Naive thymus-derived CD8-positive, alpha-beta T cell (primary cell): ENCODE measurements at places on chromosomes 7 and 10. TPM values are rescaled to one million over a fixed set of nuclear protein-coding genes. Genes with fewer than 3 reads are reported as not detected.

GRCh38 chr7:26381476-26382353, 90.1 kb downstream of the SNX10 start:
- peaks cover 33% of the 10 kb centered on the region for H3K27me3 ChIP-seq
- peaks cover 4% of the 10 kb centered on the region for H3K4me1 ChIP-seq
- DNase-seq: no peak
- no peaks in the 10 kb centered on the region for H3K36me3 ChIP-seq
- H3K27ac ChIP-seq: no peak overlapping the region
- no peak overlapping the region for H3K4me3 ChIP-seq

GRCh38 chr7:70730451-70731110, 401.4 kb upstream of the GALNT17 start:
- H3K27ac ChIP-seq: no peak overlapping the region
- H3K4me3 ChIP-seq: no peak overlapping the region
- no peak for DNase-seq
- no peaks in the 10 kb centered on the region for H3K36me3 ChIP-seq

DNA sequence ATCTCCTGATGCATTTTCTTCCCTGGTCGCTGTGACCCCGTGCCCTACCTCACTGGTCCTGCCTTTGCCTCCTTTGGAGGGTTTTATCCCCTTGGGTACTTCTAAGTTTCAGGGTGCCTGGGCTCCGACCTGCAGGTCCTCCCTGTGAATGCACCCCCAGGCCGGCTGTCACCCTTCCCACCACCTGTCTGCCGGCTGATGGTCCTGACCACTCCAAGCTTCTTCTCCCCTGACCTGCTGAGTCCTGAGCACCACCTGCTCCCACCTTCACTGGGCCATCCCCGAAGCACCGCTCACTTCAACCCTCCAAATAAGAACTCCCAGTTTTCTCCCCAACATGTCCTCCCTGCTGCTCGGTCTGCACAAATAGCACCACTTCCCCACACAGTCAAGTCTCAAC, 33.4 kb downstream of the TNS3 start:
- H3K4me1 ChIP-seq: no peaks in the 10 kb centered on the region
- no peak overlapping the region for H3K4me3 ChIP-seq
- H3K36me3 ChIP-seq: no peaks in the 10 kb centered on the region
- DNase-seq: no peak
- no peak overlapping the region for H3K27ac ChIP-seq

FAM20C gene
- total RNA-seq: 0.66 TPM

NUDT1 gene
- total RNA-seq: 17.1 TPM

GRCh38 chr10:29199339-29199738, 89.5 kb upstream of the LYZL1 start:
- H3K36me3 ChIP-seq: peaks cover 8% of the 10 kb centered on the region
- no peak overlapping the region for H3K27ac ChIP-seq
- no peak overlapping the region for H3K4me3 ChIP-seq
- H3K27me3 ChIP-seq: peaks cover 49% of the 10 kb centered on the region
- no peak for DNase-seq

DNA sequence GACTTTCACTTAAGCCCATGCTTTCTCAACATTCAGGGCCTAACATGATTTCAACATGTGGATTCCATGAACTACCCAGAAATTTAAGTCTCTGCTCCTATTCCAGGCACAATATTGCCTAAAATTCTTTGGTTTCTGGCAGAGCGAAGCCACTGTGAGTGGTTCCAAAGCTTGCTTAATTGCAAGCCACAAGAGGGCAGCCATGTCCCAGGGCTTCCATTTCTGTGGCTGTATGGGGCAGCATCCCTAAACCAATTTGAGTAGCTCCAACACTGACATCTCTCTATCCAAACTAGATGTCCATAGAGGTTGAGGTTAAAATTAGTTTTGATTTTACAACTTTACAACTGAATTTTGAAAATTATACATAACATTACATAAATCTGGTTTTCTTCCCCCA, 56.3 kb upstream of the MDFIC start:
- no peak for DNase-seq
- H3K4me3 ChIP-seq: no peak overlapping the region
- no peaks in the 10 kb centered on the region for H3K27me3 ChIP-seq
- H3K27ac ChIP-seq: no peak overlapping the region
- no peaks in the 10 kb centered on the region for H3K4me1 ChIP-seq

CADPS2 gene
- total RNA-seq: not detected

GRCh38 chr7:112157072-112157471, 49.1 kb downstream of the DOCK4 start:
- peaks cover 12% of the 10 kb centered on the region for H3K27me3 ChIP-seq
- no peak overlapping the region for H3K4me3 ChIP-seq
- no peaks in the 10 kb centered on the region for H3K36me3 ChIP-seq
- peaks cover 4% of the 10 kb centered on the region for H3K4me1 ChIP-seq

PEX1 gene
- total RNA-seq: 41.5 TPM

OPN1SW gene
- total RNA-seq: not detected

DNA sequence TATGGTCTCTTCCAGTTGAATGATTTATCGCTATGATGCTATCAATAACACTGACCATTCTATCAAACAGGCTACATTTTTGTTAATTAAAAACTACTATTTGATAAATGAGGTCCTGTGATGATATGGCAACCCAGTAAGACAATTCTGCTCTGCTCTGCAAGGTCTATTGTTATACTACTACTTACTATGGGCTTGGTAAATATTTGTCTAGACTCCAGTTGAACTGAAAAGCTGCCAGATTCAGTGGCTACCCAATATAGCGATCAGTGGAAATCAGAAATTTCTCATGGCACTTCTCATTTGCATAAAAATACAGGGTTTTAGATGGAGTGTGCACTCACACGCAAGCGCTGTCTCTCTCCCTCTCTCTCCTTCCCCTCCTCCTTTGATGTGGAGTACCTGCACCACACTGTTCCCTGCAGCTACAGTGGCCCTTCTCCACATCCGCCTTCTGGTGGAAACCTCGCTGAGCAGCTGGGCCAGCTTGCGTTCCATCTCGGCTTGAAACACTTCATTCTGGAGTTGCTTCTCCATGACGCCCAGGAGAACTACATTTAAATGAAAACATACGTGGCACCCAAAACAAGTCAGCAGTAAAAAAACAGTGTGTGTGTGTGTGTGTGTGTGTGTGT, 77.9 kb downstream of the KIAA1549 start:
- DNase-seq: peak; percentile 85
- H3K4me1 ChIP-seq: peaks cover 43% of the 10 kb centered on the region

FRAT1 gene
- 19.1 TPM for total RNA-seq

FAM24A gene
- total RNA-seq: not detected

GRCh38 chr10:24299578-24300260, 90.8 kb downstream of the KIAA1217 start:
- no peaks in the 10 kb centered on the region for H3K27me3 ChIP-seq
- H3K4me1 ChIP-seq: no peaks in the 10 kb centered on the region
- no peak for DNase-seq
- no peak overlapping the region for H3K4me3 ChIP-seq
- H3K27ac ChIP-seq: no peak overlapping the region

CPVL gene
- total RNA-seq: 0.70 TPM

NRG3 gene
- not detected for total RNA-seq

DNA sequence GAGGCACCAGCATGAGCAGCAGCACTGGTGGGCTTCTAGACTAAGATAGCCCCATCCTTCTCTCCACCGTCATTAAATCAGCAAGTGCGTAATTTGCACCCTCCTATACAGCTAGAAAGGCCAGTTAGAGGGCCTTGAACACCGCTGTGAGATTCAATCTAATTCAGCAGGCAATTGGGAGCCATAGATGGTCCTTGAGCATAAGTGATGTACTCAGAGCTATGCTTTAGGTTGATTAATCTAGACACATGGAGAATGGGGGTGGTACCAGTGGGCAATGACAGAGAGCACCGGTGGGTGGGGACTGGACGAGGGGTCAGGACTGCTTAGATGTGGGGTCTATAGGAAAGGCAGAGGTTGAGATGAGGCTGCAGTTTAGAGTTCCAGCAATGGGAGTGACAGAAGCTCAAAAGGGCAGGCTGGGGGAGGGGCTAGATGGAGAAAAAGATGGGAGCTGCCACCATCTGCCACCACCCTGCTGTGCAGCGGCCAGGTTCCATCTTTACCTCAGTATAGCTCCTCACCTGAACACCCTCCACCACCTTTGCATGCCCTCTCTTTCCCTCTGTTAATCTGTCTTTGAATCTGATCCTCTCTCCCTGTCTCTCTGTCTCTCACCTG, 87.3 kb downstream of the C10orf105 start:
- no peak for DNase-seq
- no peaks in the 10 kb centered on the region for H3K4me1 ChIP-seq
- no peak overlapping the region for H3K4me3 ChIP-seq
- no peaks in the 10 kb centered on the region for H3K36me3 ChIP-seq
- no peak overlapping the region for H3K27ac ChIP-seq

DNA sequence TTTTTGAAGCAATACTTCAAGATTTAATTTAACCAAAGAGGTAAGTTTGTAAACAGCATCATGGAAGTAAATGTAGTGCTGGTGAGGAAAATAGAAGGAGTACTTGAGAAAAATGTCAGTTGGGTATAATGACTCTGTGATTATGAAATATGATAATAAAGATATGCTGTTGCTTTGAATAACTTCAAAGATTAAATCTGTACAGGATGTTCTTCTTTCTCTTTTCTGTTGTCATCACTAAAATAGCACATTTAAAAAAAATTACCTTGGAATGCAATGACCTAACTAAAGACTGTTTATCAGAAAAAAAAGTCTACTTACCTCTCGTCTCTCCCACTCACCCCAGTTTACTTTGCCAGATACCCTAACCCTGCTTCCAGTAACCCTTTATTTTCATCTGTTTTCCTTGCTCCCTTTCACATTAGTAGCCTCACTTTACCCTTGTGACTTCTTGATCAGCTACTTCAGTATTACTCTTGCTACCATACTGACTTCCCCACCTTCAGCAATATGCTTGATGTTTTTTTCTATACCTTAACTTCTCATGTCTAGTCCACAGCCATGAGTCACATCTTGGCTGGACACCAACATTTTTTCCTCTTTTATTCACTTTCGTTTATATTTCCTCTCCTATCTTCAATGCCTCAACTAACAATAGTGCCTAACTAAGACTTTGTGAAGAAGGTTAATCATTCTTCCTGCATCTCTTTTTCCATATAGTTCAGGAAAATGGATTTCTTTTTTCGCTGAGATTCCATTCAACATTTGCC, 29.7 kb upstream of the TAS2R16 start:
- H3K27ac ChIP-seq: no peak overlapping the region
- peaks cover 10% of the 10 kb centered on the region for H3K36me3 ChIP-seq
- H3K4me3 ChIP-seq: no peak overlapping the region
- no peaks in the 10 kb centered on the region for H3K27me3 ChIP-seq
- DNase-seq: no peak
- no peaks in the 10 kb centered on the region for H3K4me1 ChIP-seq

GRCh38 chr10:17756557-17757217, 4.7 kb downstream of the TMEM236 start:
- no peak overlapping the region for H3K4me3 ChIP-seq
- H3K27ac ChIP-seq: no peak overlapping the region
- no peaks in the 10 kb centered on the region for H3K27me3 ChIP-seq
- H3K4me1 ChIP-seq: no peaks in the 10 kb centered on the region
- DNase-seq: no peak

DNA sequence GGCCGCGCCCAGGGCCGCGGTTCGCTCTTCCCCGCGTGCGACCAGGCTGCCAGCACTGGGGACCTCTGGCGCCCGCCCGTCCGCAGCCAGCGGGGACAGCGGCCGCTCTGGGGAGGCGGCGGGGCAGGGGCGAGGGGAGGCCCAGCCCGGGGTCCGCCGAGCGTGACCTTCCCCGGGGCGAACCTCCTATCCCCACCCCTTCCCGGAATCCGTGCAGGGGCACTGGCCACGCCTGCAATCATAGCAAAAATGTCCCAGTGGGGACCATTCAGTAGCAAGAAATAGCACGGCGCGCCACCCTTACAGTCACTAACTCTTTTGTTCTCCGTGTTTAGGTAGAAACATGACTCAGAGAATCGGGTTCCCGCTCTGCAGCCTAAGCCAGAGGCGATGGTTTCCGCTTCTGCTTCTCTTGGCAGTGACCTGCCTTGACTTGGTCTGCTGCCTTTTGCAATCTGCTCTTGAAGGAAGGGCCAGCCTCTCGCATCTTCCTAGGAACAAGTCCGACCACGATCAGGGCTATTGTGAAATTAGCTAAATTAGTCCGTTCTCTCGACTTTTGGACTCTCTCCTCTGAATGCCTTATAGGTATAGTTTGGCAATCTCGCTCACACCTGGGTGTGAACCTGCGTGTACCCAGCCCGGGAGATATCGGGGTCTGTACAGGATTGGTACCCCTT, 79.3 kb upstream of the ACBD5 start:
- H3K4me1 ChIP-seq: peaks cover 12% of the 10 kb centered on the region
- H3K4me3 ChIP-seq: no peak overlapping the region
- H3K27me3 ChIP-seq: no peaks in the 10 kb centered on the region
- H3K36me3 ChIP-seq: no peaks in the 10 kb centered on the region
- H3K27ac ChIP-seq: no peak overlapping the region

REPIN1 gene
- total RNA-seq: 108 TPM

AGR2 gene
- total RNA-seq: not detected

VGF gene
- not detected for total RNA-seq

- no peak overlapping the region for H3K4me3 ChIP-seq
- no peak for DNase-seq
- no peaks in the 10 kb centered on the region for H3K36me3 ChIP-seq
- H3K27me3 ChIP-seq: no peaks in the 10 kb centered on the region
Observed at GRCh38 chr10:88804083-88804812, 1.7 kb downstream of the LIPM start.

DNA sequence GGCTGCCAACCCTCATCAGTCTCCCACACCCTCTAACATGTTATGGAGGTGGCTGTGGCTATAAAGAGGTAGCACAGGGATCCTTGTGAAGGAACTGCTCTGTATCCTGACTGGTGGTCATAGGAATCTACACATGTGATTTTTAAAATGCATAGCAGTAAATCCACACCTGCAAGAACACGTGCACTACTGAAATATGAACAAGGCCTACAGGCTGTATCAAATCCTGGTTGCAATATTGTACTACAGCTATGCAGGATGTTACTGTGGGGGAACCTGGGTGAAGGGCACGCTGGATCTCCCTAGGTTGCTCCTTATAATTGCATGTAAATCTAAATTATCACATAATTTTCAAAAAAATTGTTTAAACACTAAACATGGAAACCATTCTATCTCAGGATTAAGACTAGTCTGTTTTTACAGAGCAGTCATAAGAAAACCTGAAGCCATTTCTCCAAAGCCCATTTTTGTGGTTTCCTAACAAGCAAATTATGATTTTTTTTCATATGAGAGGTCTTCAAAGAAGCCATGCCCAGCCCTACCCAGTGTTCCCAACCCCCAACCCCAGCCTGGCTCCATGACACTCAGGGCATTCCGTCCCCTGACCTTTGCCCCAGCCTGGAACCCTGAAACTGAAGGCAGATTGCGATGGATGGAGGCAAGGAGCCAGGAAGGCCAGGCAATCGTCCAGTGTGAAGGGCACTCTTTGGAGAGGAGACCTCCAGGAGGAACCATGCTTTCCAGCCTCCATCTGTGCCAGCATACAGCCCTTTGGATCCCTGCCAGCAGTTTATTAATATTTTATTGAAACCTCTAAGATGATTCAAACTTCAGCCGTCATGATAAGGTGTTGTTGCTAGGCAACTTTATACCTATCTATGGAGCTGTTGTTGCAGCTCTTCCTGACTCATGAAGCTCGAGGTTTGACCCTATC, 161.0 kb downstream of the GRID1 start:
- no peaks in the 10 kb centered on the region for H3K36me3 ChIP-seq
- no peak overlapping the region for H3K4me3 ChIP-seq
- H3K27ac ChIP-seq: no peak overlapping the region
